ENCODE measurements at places on chromosomes 11 and 22.

DNA sequence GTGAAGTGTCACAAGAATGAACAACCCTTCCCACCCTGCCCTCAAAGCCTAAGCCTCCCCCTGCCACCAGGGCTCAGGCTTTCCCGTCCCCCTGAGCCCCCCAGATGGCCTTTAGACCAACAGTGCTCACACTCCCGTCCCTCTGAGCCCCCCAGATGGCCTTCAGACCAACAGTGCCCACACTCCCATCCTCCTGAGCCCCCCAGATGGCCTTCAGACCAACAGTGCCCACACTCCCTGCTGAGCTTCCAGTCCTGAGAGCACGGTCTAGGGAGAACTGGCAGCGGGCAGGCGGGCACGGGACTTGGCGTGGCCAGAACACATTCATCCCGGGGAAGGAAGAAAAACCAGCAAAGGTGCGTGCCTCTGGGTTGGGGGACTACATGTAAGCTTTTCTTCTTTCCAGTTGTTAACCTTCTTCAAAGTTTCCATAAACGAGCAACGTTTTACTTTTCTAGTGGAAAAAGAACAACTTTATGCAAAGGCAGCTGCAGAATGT is 2.5 kb downstream of the MRGPRG start:
- DNase-seq, result no peak

DNA sequence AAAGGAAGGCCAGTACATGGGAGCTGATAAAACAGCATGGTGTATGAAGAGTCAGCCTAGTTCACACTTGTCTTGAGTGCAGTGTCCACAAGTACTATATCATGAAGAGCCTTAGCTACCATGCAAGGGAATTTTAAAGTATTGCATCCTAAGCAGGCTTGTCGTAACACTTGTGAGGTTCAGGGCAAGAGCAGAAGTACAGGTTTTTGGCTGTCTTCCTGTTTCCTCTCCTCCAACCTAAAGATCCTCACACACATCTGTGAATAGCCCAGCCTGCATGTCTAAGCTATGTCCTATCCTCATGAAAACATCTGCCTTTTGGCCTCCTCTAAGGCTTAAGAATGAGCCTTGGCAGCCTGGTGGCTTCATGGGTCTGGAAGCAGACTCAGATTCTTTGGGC is 34.6 kb upstream of the TMEM123 start:
- no peak for DNase-seq

- no peak for DNase-seq
These were observed 210.9 kb upstream of the E2F8 start for GRCh38 chr11:19451609-19452008.

- no peak for DNase-seq
These were observed 15.9 kb downstream of the MCAT start for GRCh38 chr22:43127166-43127908.

GRCh38 chr11:70343636-70344035 is 54.7 kb upstream of the CTTN start:
- DNase-seq, result no peak

GRCh38 chr11:71165771-71166170 is 86.6 kb downstream of the SHANK2 start:
- no peak for DNase-seq

GRCh38 chr11:72969894-72970335 is 155.7 kb downstream of the ATG16L2 start:
- peak; percentile 65 for DNase-seq

GRCh38 chr11:122809866-122810265 is 28.4 kb upstream of the CRTAM start:
- DNase-seq, result no peak

- no peak for DNase-seq
These were observed 10.8 kb downstream of the SYT12 start for GRCh38 chr11:67033661-67034166.

GRCh38 chr11:72583177-72583553 is 91.1 kb downstream of the PDE2A start:
- no peak for DNase-seq

DNA sequence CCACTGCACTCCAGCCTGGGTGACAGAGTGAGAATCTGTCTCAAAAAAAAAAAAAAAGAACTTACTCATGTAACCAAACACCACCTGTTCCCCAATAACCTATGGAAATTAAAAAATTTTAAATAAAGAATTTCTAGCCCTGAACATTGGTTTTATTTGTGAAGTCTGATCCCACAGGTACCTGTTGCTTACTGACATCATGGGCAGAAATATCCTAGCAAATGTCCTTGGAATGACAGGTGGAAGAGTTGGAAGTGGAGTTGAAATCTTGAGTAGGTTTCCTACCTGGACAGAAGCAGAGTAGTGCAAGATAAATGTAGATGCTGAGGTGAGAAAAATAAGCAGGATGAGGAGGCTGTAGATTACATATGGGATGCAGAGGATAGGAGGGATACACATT is 17.2 kb downstream of the CD3D start:
- DNase-seq, result no peak

DNA sequence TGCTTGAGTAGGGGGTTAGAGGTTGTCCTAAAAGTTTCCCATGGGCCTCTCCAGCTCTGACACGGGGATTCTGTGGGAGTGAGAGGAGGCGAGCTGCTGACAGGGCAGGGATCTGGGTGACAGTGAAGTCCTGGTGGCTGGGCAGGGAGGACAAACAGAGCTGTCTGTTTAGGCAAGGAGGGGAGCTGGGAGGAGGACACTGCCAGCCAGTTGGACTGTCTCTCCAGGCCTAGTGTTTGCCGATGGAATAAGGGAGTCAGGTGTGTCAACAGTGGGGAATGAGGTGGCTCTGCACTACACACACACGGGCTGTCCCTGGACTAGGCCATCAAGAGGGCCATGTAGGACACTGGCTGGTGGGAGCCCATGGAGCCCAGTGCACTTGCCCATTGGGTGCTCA is 20.6 kb upstream of the SYT7 start:
- DNase-seq, result no peak

DNA sequence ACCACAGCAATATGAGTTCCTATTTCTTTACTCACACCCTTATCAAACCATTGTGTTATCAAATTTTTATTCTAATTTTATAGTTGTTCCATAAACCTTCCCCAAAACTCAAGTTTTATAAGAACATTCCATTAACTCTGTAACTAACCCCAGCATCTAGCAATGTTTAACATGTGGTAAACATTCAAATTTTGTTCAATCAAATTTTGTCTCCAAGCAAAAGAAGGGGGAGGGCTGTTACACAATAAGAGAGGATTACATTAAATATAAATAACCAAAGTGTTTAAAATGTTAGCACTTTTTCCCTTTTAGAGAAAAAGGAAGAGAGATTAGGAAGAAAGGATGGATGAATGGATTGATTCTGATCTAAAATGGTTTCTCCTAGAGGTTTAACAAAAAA is 20.5 kb downstream of the RBFOX2 start:
- DNase-seq, result no peak

- no peak for DNase-seq
These were observed 6.9 kb downstream of the TRIM6 start for GRCh38 chr11:5603326-5603725.

All from bone marrow (tissue), 2 donors.